GM23338 (cell line): ENCODE measurements at places on chromosomes 13 and 19.
A peak's percentile ranks its signal among the peaks of the same experiment; 100 is the strongest.

- no peak for DNase-seq
Measured at GRCh38 chr19:7931221-7932061, 5.5 kb upstream of the CTXN1 start.

DNA sequence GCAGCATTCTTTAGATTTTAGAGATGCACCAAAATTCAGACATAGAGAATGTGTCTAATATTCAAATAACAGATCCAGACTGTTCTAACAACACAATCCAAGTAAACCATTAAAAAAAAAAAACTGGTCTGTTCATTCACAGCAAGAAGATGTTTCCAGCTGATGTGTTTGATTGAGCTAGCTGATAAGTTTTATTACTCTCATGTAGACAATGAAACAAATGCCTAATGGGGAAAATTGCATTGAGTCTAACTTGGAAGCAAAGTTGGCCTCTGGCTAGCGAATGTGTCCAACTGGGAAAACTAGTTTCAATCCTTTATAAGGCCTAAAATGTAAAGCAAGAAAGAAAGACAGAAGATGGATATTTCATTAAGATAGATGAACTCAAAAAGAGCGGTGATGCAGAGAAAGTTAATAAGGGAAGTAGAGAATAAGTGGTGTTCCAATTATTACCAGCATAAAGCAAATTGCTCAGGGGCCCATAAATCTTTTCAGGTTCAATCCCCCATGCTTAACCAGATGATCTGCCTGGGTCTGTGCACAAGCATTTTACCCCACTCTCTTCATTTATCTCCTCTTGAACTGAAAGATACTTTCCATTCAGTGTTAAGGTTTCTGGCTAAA lies 54.2 kb downstream of the PCDH9 start:
- DNase-seq, result no peak

DNA sequence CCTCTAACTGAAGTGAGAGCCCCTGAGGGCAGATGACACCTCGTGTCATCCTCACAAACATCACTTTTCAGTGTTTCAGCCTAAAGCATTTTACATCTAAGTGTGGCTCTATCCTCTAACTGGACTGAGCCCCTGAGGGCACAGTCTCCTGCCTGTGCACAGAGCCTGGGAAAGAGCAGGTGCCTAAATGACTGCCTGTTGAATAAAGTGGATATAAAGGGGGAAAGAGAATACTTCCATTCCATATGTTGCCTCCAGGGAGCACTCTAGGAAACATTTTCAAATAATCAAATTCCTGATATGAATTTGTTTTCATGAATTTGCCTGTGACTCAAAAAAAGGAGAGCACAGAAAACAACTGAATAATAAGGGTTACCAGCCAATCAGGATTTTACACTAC lies 32.2 kb downstream of the CNMD start:
- peak; percentile 27 for DNase-seq

- DNase-seq, result peak; percentile 87
Measured at GRCh38 chr19:53892981-53893325, 11.0 kb downstream of the PRKCG start.

DNA sequence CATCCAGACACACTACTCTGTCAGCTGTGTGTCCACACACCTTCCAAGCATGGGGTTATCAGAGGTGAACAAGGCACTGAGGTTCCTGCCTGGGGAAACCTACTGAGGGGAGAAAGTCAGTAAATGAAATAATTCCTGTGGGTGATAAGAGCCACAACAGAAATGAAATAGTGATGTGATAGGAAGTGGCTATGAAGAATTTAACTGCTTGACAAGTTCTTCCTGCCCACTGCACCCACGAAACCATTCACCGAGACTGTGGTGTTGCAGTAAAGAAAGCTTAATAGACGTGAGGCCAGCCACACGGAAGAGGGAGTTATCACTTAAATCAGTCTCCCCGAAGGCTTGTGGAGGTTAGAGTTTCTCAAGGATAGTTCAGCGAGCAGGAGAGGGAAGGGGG lies 353.1 kb downstream of the UQCRFS1 start:
- no peak for DNase-seq

GRCh38 chr13:32150239-32150638 lies 118.7 kb downstream of the FRY start:
- DNase-seq, result no peak

GRCh38 chr19:48554385-48555091 lies 2.6 kb downstream of the SULT2B1 start:
- peak; percentile 95 for DNase-seq

DNA sequence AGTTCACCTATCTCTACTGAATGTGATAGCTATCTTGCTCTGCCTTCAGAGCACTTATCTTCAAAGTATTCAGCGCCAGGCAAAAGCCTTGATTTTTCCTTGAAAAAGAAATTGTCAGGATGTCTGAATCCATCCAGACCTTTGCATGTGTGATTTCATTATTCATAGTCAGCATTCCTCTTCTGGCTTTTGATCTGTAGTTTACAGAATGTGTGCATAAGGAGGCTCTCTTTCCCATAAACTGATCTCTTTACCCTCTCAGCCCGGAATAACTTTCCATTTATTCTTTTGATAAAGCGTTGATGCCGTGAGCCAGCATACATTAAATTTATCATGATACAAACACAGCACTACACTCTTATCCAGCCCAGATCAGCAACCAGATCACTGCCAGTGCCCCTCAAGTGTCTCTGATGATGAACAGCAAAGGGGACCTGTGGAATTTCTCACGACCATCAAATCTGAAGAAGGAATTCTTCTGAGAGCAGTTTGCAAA lies 130.8 kb downstream of the DNAJC15 start:
- no peak for DNase-seq

- DNase-seq, result peak; percentile 68
Measured at GRCh38 chr19:52007451-52007805, 583 bp downstream of the ZNF615 start.

DNA sequence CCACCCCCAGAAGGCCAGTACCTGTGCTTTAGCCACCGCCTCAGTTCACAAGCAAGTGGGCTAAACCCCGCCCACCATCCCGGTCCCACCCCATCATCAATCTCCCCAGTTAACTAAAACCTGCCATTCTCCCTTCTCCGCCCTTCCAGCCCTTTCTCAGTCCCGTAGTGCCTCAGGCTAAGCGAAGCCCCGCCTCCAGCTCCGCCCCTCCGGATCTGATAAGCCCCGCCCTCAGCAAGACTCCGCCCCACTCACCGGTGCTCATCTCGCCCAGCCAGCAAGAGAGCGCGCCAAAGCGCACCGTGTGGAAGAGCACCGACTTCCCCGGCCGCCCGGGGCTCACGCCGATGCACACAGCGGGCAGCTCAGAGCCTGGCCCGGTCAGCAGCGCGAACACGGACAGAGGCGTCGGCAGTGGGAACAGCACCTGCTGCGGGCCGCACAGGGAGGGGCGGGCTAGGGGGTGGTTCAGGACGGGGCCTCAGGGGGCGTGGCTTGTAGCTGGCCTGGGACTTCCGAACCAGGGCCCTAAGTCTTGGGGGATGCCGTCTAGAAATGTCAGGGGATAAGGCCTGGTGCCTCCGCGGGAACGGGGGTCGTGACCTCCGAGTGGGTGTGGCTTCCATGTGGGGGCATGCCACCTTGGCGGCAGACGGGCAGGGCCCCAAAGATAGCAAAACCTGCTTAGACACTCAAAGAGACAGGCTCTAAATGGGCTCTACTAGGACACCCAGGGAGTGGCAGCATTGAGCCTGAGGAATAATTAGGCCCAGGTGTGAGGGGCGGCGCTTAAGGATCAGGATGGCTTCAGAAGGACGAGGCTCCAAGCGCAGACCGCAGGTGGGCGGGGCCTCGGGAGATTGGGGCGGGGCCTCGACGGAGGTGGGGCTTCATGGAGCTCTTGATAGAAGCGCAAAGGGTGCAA lies 21.4 kb downstream of the MAP4K1 start:
- DNase-seq, result peak; percentile 98

- peak; percentile 93 for DNase-seq
Measured at GRCh38 chr19:45079063-45079910, at the start of gene GEMIN7. Gene GEMIN7 (plus strand): TSS chr19:45079260. CDS start chr19:45090115, 10,855 bp downstream.

- DNase-seq, result no peak
Measured at GRCh38 chr13:70829748-70830147, 721.5 kb upstream of the KLHL1 start.

GRCh38 chr13:110876609-110877008 lies 38.3 kb downstream of the ANKRD10 start:
- peak; percentile 88 for DNase-seq

DNA sequence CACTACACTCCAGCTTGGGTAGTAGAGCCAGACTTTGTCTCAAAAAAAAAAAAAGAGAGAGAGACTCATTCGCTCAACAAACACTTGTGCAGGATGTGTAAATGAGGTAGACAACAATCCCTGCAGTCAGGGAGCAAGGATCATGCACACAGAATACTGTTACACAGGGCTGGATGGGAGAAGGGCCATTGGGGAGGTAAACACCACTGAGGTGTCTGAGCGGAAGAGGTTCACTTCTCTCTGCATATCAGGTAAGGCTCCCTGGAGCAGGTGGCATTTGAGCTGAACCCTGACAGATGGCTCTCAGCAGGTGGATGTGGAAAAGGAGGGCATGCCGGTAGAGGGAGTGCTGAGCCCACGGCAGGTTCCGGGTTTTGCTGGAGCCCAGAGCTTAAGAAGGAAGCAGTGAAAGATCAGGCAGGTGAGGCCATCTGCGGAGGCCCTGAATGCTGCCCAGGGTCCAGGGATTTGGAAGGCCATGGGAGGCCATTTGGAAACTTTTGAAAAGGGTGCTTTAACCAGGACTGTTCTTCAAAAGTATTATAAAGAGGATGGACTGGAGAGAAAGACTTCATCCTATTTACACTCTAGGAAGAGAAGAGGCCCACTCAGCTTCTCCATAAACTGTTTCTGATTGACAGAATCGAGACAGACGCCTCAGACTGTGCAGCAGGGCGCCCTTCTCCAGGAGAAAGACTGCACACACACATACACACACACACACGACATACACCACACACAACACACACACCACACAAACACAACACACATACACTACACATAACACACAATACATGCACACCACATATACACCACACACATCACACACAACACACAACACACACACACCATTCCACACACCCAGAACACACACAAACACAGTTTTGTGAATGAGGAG lies 199.4 kb downstream of the USP12 start:
- peak; percentile 81 for DNase-seq

DNA sequence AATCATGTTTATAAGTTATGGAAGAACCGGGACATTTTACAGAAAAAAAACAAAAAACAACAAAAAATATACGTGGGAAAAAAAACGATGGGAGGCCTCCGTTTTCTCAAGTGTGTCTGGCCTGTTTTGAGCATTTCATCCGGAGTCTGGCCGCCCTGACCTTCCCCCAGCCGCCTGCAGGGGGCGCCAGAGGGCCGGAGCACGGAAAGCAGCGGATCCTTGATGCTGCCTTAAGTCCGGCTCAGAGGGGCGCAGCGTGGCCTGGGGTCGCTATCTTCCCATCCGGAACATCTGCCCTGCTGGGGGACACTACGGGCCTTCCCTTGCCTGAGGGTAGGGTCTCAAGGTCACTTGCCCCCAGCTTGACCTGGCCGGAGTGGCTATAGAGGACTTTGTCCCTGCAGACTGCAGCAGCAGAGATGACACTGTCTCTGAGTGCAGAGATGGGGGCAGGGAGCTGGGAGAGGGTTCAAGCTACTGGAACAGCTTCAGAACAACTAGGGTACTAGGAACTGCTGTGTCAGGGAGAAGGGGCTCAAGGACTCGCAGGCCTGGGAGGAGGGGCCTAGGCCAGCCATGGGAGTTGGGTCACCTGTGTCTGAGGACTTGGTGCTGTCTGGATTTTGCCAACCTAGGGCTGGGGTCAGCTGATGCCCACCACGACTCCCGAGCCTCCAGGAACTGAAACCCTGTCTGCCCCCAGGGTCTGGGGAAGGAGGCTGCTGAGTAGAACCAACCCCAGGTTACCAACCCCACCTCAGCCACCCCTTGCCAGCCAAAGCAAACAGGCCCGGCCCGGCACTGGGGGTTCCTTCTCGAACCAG lies 1.8 kb upstream of the APOE start:
- peak; percentile 80 for DNase-seq

DNA sequence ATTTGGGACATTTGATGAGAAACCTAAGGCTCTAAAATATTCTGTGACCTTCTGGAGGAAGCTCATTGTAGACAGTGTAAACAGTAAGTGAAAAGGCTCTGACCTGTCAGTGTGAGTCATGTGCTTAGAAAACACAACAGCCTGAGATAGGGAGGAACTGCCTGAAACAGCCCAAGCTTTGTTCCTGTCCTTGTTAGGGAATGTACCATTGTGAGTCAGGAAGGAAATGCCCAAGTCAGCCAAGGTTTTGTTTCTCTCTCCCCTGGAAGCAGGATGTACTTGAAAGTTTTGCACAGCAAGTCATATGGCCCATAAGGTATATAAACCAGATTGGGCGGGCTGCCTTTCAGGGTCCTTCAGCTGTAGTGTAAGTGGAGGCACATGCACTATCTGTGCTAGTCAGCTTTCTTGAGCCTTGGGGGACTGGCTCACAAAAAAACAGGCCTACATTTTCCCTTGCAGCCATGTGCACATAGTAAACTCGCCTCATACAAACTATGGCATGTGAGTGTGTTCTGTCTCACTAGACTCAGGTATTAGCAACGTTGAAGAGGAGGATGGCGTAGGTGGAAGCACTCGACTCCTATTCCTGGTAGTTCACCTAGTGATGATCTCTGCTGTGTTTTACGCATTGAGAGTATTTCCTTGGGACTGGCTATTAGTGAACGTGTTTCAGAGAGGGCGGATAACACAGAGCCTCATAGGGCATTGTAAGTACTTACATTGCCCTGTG lies 141.2 kb upstream of the KLHL1 start:
- peak; percentile 54 for DNase-seq

GRCh38 chr13:104057861-104058260 lies 991.6 kb upstream of the SLC10A2 start:
- DNase-seq, result no peak

- DNase-seq, result no peak
Measured at GRCh38 chr19:34559045-34559444, 77.5 kb downstream of the WTIP start.

GRCh38 chr19:15837221-15837731 lies 21.8 kb upstream of the OR10H1 start:
- DNase-seq, result no peak

- no peak for DNase-seq
Measured at GRCh38 chr19:13044231-13044836, 49.1 kb downstream of the NFIX start.

DNA sequence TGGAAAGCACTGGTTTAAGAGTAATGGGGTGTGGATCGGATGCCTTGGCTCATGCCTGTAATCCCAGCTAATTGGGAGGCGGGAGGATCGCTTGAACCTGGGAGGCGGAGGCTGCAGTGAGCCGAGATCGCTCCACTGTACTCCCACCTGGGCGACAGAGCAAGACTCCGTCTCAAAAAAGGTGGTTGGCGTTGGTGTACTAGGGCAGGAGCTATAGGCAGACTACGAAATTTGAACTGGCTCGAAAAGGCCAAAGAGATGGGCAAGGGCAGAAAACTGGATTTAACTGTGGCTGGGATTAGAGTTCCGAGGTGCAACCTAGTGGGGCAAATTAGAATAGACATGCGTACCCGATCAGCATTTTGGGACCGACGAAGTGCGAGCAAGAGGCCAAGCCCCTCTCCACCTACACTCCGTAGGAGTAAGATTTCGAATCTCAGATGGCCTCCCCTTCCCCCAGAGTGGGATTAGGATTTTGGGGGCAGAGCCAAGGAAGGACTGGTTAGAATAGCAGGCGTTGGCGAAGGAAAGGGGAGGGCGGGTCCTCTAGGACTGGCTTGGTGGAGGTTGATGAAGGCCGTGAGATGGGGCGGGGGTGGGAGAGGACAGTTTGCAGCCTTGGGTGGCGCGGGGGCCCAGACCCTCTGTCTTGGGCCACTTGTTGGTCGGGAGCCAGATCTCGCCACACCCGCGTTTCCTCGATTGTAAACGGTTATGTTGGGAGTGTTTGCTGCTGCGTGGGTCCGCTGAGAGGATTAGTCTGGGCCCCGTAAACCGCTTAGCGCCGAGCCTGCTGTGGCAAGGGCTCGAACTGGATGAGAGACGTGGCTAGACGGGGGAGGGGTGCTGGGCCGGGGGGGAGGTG lies 2.0 kb upstream of the INAFM1 start:
- DNase-seq, result peak; percentile 50
